Suprapubic skin (tissue), 4 donors: ENCODE measurements at places on chromosomes 1 and 21. TPM values are rescaled to one million over a fixed set of nuclear protein-coding genes. Genes with fewer than 3 reads are reported as not detected.

GRCh38 chr1:167423684-167424619 is 94.4 kb downstream of the CD247 start:
- no peak overlapping the region for H3K4me3 ChIP-seq
- no peak for DNase-seq
- H3K27me3 ChIP-seq, result no peaks in the 10 kb centered on the region
- H3K4me1 ChIP-seq, result peaks cover 13% of the 10 kb centered on the region
- H3K36me3 ChIP-seq, result no peaks in the 10 kb centered on the region

DNA sequence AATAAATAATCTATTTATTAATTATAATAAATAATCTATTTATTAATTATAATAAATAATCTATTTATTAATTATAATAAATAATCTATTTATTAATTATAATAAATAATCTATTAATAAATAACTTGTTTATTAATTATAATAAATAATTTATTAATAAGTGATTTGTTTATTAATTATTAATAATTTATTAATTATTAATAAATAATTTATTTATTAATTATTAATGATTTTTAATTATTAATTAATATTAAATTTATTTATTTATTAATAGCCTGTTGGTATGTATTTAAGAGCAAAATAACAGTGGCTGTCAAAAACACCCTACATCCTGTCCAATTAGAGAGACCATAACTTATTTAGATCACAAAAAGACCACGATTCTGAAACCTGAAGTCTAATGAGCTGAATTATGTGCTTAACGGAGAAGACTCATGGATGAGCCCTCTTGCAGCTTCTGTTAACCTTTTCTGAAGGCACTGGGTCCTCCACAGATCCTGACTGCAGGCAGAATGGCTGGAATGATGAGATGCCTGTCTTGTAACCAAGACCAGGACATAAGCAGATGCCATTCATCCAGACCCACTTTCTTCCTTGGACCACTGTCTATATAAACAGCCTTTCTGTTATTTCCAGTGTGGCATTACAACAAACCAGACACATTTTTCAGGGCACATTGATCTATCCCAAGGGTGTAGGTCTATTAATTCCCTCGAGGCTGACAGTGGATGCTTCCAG is 134.2 kb downstream of the SETD4 start:
- H3K36me3 ChIP-seq, result no peaks in the 10 kb centered on the region
- no peaks in the 10 kb centered on the region for H3K27me3 ChIP-seq
- no peak overlapping the region for H3K27ac ChIP-seq
- no peak overlapping the region for H3K4me3 ChIP-seq

- H3K36me3 ChIP-seq, result no peaks in the 10 kb centered on the region
- H3K27me3 ChIP-seq, result no peaks in the 10 kb centered on the region
- H3K4me1 ChIP-seq, result no peaks in the 10 kb centered on the region
These were observed 294.5 kb upstream of the GREM2 start for GRCh38 chr1:240906477-240906876.

- H3K36me3 ChIP-seq, result peaks cover 55% of the 10 kb centered on the region
- H3K27me3 ChIP-seq, result no peaks in the 10 kb centered on the region
- no peak overlapping the region for H3K27ac ChIP-seq
- no peak overlapping the region for H3K4me3 ChIP-seq
- H3K4me1 ChIP-seq, result peaks cover 20% of the 10 kb centered on the region
- no peak for DNase-seq
These were observed 78.2 kb downstream of the MACF1 start for GRCh38 chr1:39282537-39283216.

- H3K27me3 ChIP-seq, result no peaks in the 10 kb centered on the region
- peak overlapping the region; percentile 68 for H3K27ac ChIP-seq
- no peaks in the 10 kb centered on the region for H3K36me3 ChIP-seq
These were observed 67.0 kb downstream of the PLEKHA6 start for GRCh38 chr1:204292740-204293139.

GRCh38 chr1:64675718-64676345 is 69.0 kb upstream of the RAVER2 start:
- peaks cover 66% of the 10 kb centered on the region for H3K36me3 ChIP-seq
- no peak overlapping the region for H3K27ac ChIP-seq
- no peak for DNase-seq
- H3K4me1 ChIP-seq, result no peaks in the 10 kb centered on the region
- no peak overlapping the region for H3K4me3 ChIP-seq

DNA sequence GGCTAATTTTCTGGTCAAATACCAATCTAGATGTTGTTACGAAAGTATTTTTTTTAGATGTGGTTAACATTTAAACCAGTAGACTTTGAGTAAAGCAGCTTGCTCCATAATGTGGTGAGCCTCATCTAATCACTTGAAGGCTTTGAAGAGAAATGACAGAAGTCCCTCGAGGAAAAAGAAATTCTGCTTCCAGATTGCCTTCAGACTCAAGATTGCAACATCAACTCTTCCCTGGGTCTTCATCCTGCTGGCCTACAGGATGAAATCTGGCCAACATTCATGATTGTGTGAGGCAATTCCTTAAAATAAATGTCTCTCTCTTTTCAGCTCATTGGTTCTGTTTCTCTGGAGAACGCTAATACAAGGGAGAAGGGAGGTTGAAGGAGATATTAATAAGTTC is 32.5 kb upstream of the SSX2IP start:
- H3K27me3 ChIP-seq, result no peaks in the 10 kb centered on the region
- no peak overlapping the region for H3K4me3 ChIP-seq
- DNase-seq, result no peak
- peaks cover 8% of the 10 kb centered on the region for H3K4me1 ChIP-seq
- H3K36me3 ChIP-seq, result no peaks in the 10 kb centered on the region

DNA sequence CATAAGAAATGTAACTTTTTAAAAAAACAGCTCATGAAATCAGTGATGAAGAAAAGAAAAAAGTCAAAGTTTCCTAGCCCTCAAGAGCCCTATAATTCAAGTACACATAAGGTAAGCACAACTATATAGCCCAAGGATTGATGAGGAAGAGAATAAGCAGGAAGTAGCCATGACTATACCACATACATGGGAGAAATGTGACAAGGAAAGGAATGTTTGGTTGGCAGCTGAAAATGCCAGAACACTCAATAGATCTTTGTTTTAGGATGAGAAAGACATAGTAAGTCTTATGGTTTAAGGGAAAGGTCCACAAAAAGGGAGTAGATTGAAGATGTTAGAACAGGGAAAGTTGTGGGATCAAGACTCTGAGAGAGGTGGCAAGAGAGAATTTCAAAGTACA is 5.7 kb downstream of the DOCK7 start:
- no peak overlapping the region for H3K27ac ChIP-seq
- no peak for DNase-seq
- peaks cover 28% of the 10 kb centered on the region for H3K4me1 ChIP-seq
- H3K36me3 ChIP-seq, result no peaks in the 10 kb centered on the region

- no peak overlapping the region for H3K27ac ChIP-seq
- H3K4me1 ChIP-seq, result no peaks in the 10 kb centered on the region
- DNase-seq, result no peak
- H3K4me3 ChIP-seq, result no peak overlapping the region
These were observed 52.9 kb upstream of the CNTN2 start for GRCh38 chr1:204990059-204990664.

DNA sequence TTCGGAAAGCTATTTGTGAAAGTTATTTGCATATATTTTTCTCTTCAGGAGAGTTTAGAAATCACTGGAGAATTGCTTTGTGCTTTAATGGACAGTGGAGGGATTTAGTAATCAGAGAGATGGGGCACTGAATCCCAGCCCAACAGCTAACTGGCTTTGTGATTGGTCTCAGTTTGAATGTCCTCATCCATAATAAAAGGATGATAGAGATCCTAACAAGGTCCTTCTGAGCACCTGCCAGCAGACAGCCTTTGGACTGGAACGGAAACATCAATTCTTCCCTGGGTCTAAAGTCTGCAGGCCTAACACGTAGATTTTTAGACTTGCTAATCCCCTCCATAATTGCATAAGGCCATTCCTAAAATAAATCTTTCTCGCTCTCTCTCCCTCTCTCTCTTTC is 112.0 kb upstream of the ADAMTS5 start:
- no peaks in the 10 kb centered on the region for H3K4me1 ChIP-seq
- no peak overlapping the region for H3K27ac ChIP-seq
- H3K27me3 ChIP-seq, result no peaks in the 10 kb centered on the region
- no peaks in the 10 kb centered on the region for H3K36me3 ChIP-seq
- H3K4me3 ChIP-seq, result no peak overlapping the region

GRCh38 chr1:184640505-184640904 is 114.2 kb downstream of the EDEM3 start:
- no peak overlapping the region for H3K27ac ChIP-seq
- DNase-seq, result no peak
- H3K27me3 ChIP-seq, result no peaks in the 10 kb centered on the region
- H3K4me3 ChIP-seq, result no peak overlapping the region

GRCh38 chr1:167717351-167717750 is 4.4 kb upstream of the MPZL1 start:
- no peak overlapping the region for H3K27ac ChIP-seq
- H3K4me3 ChIP-seq, result no peak overlapping the region
- no peaks in the 10 kb centered on the region for H3K27me3 ChIP-seq

The RAB3B gene
- 2.8 TPM for total RNA-seq

The FYB2 gene
- total RNA-seq, result 0.57 TPM

The PAPPA2 gene
- total RNA-seq, result 0.51 TPM

The PADI3 gene
- 2.4 TPM for total RNA-seq

The TFF2 gene
- not detected for total RNA-seq

The DDX59 gene
- 28.0 TPM for total RNA-seq

The CNKSR1 gene
- 45.6 TPM for total RNA-seq

The UBR4 gene
- total RNA-seq, result 246 TPM
